ENCODE measurements at places on chromosomes 1 and 21.

DNA sequence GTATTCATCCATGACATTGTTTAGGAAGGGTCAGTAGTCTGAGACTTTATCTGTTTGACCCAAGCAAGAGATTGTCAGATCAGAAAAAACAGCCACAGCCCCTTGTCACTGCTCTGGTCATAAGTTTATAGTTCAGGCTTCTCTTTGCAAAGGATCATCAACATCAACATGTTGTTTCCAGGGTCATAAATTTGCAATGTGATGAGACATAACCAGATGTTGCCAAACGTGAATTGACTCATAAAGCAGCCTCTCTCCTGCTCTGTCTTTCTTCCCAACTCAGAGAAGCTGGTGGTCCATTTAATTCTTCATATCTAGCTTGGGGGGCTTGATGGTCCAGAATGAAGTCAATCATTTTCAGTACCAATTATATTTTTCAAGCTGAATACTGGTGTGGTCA lies 507.2 kb upstream of the PBX1 start:
- no peak for DNase-seq

- no peak for DNase-seq
Measured at GRCh38 chr1:159334797-159335196, 32.7 kb downstream of the FCER1A start.

GRCh38 chr1:195065437-195065836 lies 1542.8 kb downstream of the KCNT2 start:
- no peak for DNase-seq

- no peak for DNase-seq
Measured at GRCh38 chr21:24123785-24124184, 1483.5 kb downstream of the MRPL39 start.

- no peak for DNase-seq
Measured at GRCh38 chr1:109218516-109218915, 4.8 kb downstream of the SARS1 start.

All from activated CD4-positive, alpha-beta T cell treated with anti-CD3 and anti-CD28 coated beads, Interleukin-2, Interleukin-4, amounts not matched to agents 100 ng/mL and 50 ng/mL, durations not matched to agents 16 hours and 8 hours (primary cell).